ENCODE measurements at places on chromosomes 2 and 18.
A peak's percentile ranks its signal among the peaks of the same experiment; 100 is the strongest.

DNA sequence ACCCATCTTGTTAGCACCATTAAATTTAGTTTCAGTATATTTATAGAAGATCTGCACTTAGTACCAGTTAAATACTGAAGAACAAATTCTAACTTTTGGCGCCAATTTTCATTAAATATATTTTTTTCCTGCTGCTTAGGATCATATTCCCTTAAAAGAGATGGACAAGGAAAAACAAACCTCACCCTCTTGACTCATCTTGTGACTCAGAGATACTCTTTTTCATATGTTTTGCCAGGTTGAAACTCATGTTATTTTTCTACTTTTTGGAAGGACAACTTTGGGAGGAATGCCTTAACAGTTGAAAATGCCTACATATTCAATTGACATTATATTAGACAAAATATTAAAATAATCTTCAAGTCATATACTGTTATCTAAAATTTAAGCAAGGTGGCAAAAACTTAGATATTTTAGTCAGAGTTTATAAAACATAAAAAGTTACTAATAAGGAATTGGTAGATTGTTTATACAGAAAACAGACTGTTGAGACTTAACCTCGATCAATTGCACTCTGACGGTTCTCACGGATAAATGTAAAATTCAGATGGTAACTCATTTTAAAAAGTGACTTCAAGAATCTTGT lies 36.2 kb downstream of the PNO1 start:
- DNase-seq: no peak

- no peak for DNase-seq
Observed at GRCh38 chr18:6059551-6059950, 164.2 kb upstream of the TMEM200C start.

GRCh38 chr18:13481820-13482617 lies 244.3 kb downstream of the FAM210A start:
- DNase-seq: no peak

GRCh38 chr2:62306751-62307468 lies 111.0 kb downstream of the B3GNT2 start:
- DNase-seq: no peak

DNA sequence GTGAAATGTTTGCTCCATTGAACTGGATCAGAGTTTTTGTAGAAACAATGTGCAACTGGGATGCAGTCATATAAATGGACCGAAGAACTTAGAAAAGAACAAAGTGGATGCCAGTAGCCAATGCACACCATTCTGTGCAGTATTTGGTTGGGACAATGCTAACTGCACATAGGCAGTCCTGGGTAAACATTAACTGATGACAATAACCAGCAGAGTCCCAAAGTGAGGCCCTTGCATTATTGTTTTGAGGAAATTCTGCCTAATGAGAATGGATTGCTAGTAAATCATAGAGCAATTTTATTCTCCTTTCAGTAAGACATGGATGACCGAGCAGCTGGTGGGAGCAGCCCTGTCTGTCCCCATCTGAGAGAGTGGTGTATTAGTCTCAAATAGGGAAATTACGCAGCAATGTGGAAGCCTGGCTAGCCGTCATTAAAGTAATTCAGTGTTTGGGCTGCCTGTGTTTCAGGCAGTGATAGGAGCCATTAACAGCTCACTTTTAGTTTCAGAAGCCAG lies 94.9 kb downstream of the KCTD1 start:
- DNase-seq: no peak

DNA sequence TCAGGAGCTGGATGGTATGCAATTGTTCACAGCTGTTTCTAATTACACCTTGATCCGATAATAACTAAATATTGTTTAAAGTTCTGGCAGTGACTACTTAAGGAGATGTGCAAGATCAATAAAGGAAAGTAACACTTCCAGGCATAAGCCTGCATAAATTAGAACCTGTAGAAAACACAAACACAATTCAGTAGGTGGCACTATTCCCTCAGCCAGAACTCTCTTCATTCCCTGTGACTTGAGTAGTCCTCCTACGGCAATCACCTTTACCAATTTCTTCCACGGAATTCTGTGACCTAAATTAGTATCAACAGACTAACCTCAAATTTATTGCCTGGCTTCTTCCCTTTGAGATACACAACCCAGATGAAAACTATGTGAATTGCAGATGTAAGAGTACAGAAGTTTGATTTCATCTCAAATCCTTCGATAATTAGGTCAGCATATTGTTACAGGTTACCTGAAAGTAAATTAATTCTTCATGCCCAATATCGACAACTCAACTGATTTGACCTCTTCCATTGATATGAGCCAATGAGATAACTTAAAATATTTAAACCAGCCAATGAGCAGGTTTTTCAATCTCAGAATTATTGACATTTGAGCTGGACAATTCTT lies 137.8 kb downstream of the PID1 start:
- peak; percentile 6 for DNase-seq

DNA sequence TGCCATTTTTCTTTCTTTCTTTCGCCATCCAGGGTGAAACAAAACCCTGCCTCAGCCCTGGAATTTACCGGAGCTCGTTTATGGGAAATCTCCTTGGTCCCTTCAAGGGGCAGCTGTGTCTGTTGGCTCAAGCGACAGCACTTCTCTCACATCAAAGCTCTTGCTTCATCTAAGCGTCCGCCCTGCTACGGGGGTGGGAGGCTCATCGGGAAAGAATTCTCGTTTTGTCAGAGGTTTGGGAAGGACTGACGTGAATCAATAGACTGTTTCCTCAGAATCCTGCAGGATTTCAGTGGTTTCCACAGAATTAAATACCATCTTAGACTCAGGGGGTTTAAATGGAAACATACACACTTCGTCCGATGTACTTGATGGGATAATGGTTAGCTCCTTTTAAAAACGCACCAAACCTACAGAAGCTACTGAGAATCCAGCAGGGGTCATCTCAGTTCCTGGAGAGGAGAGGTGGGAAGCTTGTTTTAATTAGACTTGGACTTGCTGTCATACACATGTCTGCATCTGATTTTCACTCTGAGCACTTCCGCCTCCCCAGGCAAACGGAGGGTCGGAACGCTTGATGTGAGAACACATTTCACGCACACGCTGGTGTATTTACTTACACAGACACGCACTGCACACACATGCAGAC lies 91.6 kb downstream of the ASB1 start:
- DNase-seq: peak; percentile 94

DNA sequence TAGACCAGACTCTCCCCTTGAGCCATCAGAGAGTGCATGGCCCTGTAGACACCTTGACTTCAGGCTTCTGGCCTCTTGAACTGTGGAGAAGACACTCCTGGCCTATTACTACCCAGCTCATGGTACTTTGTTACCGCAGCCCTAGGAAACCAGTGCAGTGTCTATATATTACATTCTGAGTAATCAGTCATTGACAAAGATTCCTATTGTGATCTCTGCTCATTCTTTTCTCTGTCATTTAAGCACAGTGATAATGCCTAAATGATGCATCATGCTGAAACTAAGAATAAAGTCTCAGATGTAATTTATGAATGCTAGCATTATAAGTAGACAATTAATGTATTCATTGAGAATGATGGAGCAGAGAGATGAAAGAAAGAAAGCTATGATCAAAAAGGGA lies 603.5 kb downstream of the SOCS6 start:
- DNase-seq: no peak

- no peak for DNase-seq
Observed at GRCh38 chr2:34098256-34098655, 499.2 kb upstream of the FAM98A start.

GRCh38 chr18:56515522-56515921 lies 122.9 kb downstream of the TXNL1 start:
- no peak for DNase-seq

DNA sequence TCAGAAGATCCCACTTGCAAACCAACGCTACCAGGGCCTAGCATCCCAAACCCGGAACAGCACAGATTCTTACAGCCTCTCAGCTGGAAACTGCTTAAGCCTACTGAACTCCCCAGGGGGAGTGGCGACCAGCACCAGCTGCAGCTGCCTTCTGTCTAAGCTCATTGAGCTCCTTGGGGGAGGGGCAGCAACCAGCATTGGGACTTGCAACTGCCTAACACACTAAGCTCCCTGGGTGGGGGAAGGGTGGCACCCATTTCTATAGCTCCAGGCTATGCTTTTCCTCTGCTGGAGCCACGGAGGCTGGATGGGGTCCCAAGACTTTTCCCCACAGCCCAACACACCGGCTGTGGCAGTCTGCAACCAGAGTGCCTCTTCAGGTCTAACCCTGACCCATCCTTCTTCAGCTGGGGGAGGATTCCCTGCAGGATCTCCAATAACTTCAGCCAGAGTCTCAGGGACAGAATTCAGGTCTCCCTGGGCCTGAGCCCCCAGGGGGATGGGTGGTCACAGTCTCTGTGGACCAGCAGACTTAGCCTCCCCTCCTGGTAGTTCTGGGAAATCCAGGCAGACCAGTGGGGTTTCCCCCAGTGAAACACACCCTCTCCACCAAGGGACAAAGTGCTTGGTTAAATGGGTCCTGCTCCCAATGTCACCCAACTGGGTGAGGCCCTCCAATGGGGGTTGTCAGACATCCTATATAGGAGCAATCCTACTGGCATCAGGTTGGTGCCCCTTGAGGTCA lies 45.9 kb upstream of the ITGA4 start:
- DNase-seq: no peak

- no peak for DNase-seq
Observed at GRCh38 chr2:46263347-46263746, 33.9 kb upstream of the EPAS1 start.

GRCh38 chr18:79662034-79662433 lies 17.6 kb upstream of the CTDP1 start:
- DNase-seq: no peak

DNA sequence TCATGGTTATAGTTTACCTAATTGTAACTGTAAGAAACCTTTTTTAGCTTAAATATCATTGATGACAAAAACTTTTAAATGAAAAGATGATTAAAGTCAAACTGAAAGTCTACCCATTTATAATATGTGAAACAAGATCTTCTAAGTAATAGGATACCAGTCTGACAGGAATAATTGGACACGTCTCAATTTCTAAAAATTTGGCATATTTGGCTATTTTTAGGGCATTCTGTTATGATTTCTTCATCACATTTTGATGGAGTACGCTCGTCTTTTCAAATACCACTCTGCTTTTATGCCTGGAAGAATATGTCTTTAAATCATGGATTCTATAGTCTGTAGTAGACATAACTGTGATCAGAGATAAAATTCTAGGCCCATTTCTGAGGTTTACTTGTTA lies 1.3 kb downstream of the R3HDM1 start:
- no peak for DNase-seq

GRCh38 chr2:216431531-216431856 lies 19.2 kb downstream of the SMARCAL1 start:
- no peak for DNase-seq

DNA sequence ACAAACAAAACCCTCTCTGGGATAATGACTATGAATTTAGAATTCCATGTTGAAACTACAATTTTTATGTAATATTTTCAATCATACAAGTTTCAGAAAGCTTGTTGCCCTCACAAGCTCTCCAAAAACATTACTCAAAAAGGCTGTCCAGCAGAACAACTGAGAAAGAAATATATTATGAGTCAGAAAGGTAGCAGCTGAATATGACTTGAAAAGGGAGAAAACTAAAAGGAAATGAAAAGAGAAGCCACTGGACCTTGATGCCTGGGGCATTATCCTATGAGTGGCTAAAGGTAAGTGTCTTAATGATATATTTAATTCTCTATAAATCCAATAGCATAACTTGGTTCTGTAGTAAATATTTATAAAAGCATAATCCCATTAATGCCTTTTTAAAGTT lies 61.8 kb downstream of the NXPH2 start:
- no peak for DNase-seq

- peak; percentile 34 for DNase-seq
Observed at GRCh38 chr2:37797081-37797480, 125.6 kb upstream of the CDC42EP3 start.

DNA sequence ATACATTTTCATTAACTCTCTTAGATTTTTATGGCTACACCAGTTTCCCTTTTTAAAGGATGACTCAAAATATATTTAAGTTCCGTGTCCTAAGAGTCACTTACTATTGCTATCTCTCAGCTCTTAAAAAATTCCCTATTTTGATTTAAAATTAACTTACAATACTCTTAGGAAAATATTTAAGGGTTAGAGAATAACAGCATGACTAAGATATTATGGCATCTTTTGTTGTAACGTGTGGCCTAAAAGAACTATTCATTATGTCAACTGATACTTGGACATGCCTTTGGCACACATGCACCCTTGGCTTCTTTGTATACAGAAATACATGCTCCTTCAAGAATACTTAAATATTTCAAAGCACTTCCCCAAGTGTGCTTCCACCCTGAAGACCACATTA lies 42.3 kb downstream of the SCN3A start:
- peak; percentile 20 for DNase-seq

- no peak for DNase-seq
Observed at GRCh38 chr2:232487385-232488096, at the start of gene ECEL1. Gene ECEL1 (minus strand): TSS chr2:232487834. CDS start chr2:232486653, 1,181 bp downstream.
